Purkinje cell (primary cell): ENCODE measurements at places on chromosomes 7 and 10. TPM values are rescaled to one million over a fixed set of nuclear protein-coding genes. Genes with fewer than 3 reads are reported as not detected.

Gene CLRN3
- polyA plus RNA-seq, result not detected in 2 replicates

Gene CLEC2L
- polyA plus RNA-seq, result 19.5 and 55.6 TPM in 2 replicates

Gene PAX4
- polyA plus RNA-seq, result not detected in 2 replicates

Gene PPP1R17
- polyA plus RNA-seq, result 814 and 845 TPM in 2 replicates

Gene AKR1C4
- not detected in 2 replicates for polyA plus RNA-seq

Gene BAIAP2L1
- not detected in 2 replicates for polyA plus RNA-seq

Gene BAZ1B
- polyA plus RNA-seq, result 8.4 and 10.1 TPM in 2 replicates

Gene DNA2
- polyA plus RNA-seq, result 0.32 and 2.2 TPM in 2 replicates

Gene RNF32
- polyA plus RNA-seq, result 1.6 and 2.7 TPM in 2 replicates

Gene ZNF804B
- 0.08 TPM in 1 of 2 replicates, not detected in the other for polyA plus RNA-seq

Gene GPR37
- 2.7 TPM in 1 of 2 replicates, not detected in the other for polyA plus RNA-seq

Gene MIOS
- 15.8 and 19.1 TPM in 2 replicates for polyA plus RNA-seq

Gene EBLN1
- polyA plus RNA-seq, result not detected in 2 replicates

Gene ACSM6
- polyA plus RNA-seq, result not detected in 2 replicates

Gene ACSL5
- polyA plus RNA-seq, result 0.27 TPM in 1 of 2 replicates, not detected in the other

Gene GRID2IP
- 1.2 and 1.7 TPM in 2 replicates for polyA plus RNA-seq

Gene ABCB4
- not detected in 2 replicates for polyA plus RNA-seq

Gene HMX2
- not detected in 2 replicates for polyA plus RNA-seq

Gene SRI
- polyA plus RNA-seq, result 158 and 175 TPM in 2 replicates

Gene ZNF736
- polyA plus RNA-seq, result 2.2 and 8.6 TPM in 2 replicates

Gene MYPN
- polyA plus RNA-seq, result 0.73 and 1.8 TPM in 2 replicates

Gene FUOM
- polyA plus RNA-seq, result 2.3 TPM in 1 of 2 replicates, not detected in the other

Gene CLDN12
- 111 and 117 TPM in 2 replicates for polyA plus RNA-seq

Gene PNLIPRP2
- not detected in 2 replicates for polyA plus RNA-seq

Gene ZNF25
- 22.0 and 27.8 TPM in 2 replicates for polyA plus RNA-seq

Gene ODAD2
- 3.0 TPM in 1 of 2 replicates, not detected in the other for polyA plus RNA-seq

Gene PSPH
- polyA plus RNA-seq, result 3.2 and 5.8 TPM in 2 replicates

Gene DYNC1I1
- polyA plus RNA-seq, result 77.7 and 92.1 TPM in 2 replicates

Gene PTPRN2
- 1.4 and 7.6 TPM in 2 replicates for polyA plus RNA-seq

Gene STEAP1B
- 0.64 and 6.0 TPM in 2 replicates for polyA plus RNA-seq

Gene PCDH15
- polyA plus RNA-seq, result 0.29 and 2.6 TPM in 2 replicates

Gene CYP2W1
- polyA plus RNA-seq, result not detected in 2 replicates

Gene IGF2BP3
- not detected in 2 replicates for polyA plus RNA-seq

Gene TAS2R4
- 1.1 TPM in 1 of 2 replicates, not detected in the other for polyA plus RNA-seq

Gene SYNPO2L
- polyA plus RNA-seq, result not detected in 2 replicates

Gene SSC4D
- polyA plus RNA-seq, result 0.32 and 0.40 TPM in 2 replicates

Gene SLK
- 16.7 and 18.5 TPM in 2 replicates for polyA plus RNA-seq

Gene NKX2-3
- not detected in 2 replicates for polyA plus RNA-seq

Gene VSTM4
- 1.5 and 1.7 TPM in 2 replicates for polyA plus RNA-seq

Gene OR2A42
- polyA plus RNA-seq, result not detected in 2 replicates

Gene TMEM140
- polyA plus RNA-seq, result 0.22 TPM in 1 of 2 replicates, not detected in the other

Gene TMEM273
- polyA plus RNA-seq, result not detected in 2 replicates

Gene UTF1
- not detected in 2 replicates for polyA plus RNA-seq

Gene IDE
- polyA plus RNA-seq, result 7.7 and 10.5 TPM in 2 replicates
